GF-D8 (cell line): ENCODE measurements at places on chromosomes 3 and 15.

GRCh38 chr3:127808197-127808596 is 14.1 kb downstream of the MGLL start:
- no peak for DNase-seq

GRCh38 chr15:68220489-68220888 is 9.0 kb downstream of the CLN6 start:
- no peak for DNase-seq

- no peak for DNase-seq
Measured at GRCh38 chr3:176920766-176921160, 276.5 kb downstream of the TBL1XR1 start.

DNA sequence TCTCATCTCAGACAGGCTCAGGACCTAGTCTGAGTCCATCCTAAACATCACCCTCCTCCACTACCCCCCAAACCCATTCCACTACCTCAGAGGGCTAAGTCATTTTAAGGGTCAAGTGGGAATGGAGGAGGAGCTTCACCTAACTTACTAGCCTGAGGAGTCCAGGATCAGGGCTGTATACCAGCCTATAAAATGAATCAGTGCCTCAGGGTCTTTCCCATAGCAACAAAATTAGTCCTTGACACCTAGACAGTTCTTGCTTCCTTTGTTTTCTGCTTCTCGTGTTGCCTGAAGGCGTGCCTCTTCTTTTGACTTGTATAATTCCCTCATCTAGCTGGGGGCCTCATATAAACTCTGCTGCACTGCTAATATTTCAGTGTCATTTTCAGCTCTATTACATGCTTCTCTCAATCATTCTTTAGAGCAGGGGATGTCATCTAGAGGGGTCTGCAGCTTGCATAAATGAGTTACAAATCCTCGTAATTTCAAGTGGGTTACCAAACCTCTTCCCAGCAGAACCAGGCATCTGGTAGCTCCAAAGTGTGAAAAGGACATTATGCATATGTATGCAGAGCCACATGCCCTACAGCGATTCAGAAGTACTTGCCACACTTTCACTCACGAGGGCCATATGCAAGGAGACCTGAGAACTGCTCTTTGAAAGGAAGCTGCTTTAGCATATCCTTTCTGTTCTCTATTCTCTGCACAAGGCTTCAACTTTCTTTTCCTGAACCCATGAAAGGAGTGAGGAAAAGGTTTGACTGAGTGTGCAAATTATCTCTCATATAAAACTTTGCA is 311.7 kb upstream of the SEMA6D start:
- DNase-seq, result no peak

GRCh38 chr3:75906555-75907112 is 121.3 kb upstream of the ZNF717 start:
- no peak for DNase-seq
